ENCODE measurements at places on chromosomes 4 and X.

- no peak for DNase-seq
Measured at GRCh38 chrX:3415011-3415410, 68.6 kb upstream of the MXRA5 start.

DNA sequence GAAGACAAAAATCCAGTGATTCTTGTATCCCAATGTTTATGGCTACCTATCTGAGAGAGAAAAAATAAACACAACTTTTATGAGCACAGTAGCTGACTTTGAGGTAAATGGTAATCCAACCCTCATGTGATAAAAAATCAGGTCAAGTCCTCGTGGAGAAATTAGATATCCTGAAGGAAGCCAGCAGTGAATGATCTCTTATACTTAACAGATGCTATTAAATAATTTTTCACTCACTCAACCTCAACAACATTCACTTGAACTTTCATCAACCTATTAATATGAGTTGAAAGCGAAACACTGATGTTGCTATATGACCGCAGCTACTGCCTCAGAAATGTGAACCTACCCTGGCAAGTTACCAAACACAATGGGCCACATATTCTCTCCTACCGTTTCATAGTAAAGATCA, 105.4 kb downstream of the GPC3 start:
- no peak for DNase-seq

DNA sequence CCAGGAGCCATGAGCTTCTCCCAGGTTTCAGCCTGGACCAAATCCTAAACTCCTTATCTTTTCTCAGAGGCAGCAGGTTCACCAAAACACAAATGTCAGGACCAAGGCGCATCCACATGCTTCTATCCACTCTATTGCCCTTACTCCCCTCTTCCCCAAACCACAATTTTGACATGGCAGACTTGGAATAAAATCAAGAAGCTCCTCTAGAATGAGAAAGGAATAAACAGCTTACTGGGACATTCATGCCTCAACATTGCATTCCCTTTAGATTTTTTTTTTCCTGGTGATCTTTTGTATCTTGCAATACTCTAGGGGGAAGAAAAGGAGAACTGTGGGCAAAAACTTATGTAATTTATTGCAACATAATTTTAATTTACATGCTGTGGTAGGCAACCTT, 119.1 kb downstream of the TSPAN5 start:
- no peak for DNase-seq

DNA sequence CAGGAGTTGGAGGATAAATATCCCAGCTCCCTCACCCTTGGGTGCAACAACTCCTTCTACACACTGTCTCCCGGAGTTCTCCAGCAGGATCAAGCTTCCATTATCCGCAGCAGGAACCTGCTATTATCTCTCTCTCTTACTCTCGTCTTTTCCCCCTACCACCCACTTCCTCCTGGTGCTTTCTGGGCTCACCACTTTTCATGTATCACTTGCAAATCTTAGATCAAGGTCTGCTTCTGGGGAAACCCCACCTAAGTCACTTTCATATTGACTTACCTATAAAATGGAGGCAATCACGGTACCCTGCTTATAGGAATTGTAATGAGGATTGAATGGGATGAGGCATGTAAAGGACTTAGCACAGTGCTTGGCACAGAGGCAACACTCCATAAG, 589.5 kb downstream of the BCOR start:
- DNase-seq = no peak

- DNase-seq = no peak
Measured at GRCh38 chr4:102585329-102585728, 84.2 kb downstream of the NFKB1 start.

- no peak for DNase-seq
Measured at GRCh38 chrX:24702362-24703184, 8.9 kb downstream of the POLA1 start.

DNA sequence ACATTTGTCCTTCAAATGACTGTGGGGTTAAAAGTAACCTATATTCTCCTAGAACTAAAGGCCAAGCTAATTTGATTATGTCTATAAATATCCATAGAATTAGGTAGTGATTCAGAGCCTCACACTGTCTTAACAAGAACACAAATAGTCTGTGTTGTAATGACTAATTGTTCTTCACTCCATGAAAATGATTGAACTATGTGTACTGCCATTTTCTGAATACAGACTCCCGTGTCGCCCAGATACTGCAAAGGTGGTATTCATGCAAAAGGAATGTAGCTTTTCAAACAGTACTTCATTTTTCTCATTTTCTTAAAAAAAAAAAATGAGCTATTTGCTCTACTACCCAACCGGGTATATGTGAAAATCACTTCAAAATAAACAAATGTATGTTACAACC, 11.3 kb upstream of the PHKA2 start:
- no peak for DNase-seq

DNA sequence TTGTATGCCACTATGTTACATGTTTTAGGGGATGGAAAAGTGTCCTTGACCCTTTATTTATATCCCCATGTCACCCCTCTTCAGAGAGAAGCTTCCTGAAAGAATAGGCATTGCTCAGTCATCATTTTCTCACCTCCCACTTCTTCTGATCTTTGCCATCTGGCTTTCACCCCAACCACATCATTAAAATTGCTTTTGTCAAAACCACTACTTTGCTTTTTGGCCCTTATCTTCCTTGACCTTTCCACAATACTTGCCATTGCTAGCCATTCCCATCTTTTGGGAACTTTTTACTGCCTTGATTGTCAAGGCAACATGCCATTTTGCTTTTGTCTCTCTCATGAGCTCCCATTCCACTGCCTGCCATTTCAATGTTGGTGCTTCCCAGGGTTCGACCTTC, 14.9 kb upstream of the FAM9B start:
- no peak for DNase-seq

DNA sequence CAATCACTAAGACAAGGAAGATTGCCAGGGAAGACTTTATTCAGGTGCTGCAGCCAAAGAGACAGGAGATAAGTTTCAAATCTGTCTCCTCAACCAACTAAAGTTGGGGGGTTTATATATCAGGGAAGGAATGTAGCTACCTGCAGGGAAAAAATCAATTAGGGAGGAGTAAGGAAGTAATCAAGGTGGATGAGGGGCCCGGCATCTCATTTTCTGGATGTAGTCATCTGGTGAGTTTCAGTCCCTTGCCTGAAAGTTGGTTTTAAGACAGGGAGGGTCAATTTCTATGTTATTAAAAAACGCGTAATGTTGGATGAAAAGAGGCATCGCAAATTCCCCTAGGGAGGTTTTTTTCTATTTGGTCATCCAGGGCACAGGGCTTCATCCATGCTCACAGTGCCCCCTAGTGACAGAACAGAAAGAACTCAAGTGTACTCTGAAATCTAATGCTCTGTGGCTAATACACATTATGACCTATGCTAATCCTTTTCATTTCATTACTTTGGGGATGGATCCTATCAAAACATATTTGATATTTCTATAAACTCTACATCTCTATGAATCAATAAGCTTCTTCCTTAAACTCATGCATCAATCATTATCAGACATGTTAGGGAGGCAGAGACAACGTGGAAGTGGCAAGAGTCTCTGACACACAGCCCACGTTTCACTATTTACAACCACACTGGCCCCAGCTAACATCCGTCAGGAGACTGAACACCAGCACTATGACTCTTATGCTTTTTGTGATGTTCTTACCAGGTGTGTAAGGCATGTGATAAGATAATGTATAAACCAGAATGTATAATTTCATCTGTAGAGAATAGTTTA, 1577.0 kb upstream of the TENM3 start:
- peak; percentile 3 for DNase-seq

Data from activated CD4-positive, alpha-beta T cell treated with anti-CD3 and anti-CD28 coated beads, Interleukin-2, amount 50 U/mL, for 24 hours (primary cell).